ENCODE measurements at places on chromosomes 4 and X. TPM values are rescaled to one million over a fixed set of nuclear protein-coding genes. Genes with fewer than 3 reads are reported as not detected.

DNA sequence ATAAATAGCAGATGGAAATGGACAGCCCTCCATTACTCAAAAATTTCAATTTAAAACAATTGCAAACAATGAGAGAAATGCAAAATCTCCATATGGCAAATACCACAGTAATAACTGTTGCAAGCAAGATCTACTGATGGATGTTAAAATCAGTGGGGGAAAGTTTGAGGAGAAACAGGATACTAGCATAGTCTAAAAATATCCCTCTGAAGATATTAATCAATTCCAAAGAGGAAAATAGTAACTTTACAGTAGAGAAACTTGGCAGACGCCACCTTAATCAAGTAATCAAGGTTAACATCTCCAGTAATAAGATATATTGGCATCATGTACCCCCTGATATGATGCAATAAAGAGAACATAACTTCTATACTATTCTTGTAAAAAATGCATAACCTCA lies 344.8 kb downstream of the ZNF674 start:
- no peak for DNase-seq

DNA sequence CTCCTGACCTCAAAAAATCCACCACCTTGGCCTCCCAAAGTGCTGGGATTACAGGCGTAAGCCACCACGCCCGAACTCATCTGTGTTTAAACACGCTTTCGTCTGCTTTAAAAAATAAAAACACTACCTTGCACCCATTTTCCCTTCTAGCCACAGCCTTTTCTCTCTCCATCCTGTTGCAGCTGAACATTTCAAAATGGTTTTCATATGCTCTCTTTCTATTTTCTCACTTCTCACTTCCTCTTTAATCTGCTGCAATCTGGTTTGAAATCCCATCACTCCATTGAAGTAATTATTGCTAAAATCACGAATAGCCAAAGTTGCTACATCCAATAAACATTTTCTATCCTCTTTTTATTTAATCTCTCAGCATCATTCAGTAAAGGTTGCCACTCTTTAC lies 70.0 kb downstream of the DCHS2 start:
- DNase-seq = no peak

DNA sequence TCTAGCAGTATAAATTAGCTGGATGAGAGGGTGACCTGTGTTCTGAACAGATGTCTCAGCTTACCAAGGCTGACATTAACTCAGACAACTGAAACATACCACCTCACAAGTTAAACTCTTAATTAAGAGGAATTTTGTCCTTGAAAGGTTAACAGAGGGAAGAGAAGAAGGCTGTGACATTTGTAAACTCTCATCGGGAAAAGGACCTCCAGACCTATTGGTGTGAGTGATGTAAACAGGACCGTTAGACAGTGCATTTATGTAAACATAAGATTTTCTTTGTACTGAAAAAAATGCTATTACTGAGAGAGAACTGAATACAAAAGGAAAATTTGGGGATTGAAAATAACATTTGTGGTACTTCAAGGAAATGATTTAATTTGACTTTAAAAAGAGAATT lies 308.4 kb upstream of the DIAPH2 start:
- DNase-seq = no peak

GRCh38 chrX:153601511-153602110 lies 2.7 kb upstream of the CCNQ start:
- DNase-seq = no peak

DNA sequence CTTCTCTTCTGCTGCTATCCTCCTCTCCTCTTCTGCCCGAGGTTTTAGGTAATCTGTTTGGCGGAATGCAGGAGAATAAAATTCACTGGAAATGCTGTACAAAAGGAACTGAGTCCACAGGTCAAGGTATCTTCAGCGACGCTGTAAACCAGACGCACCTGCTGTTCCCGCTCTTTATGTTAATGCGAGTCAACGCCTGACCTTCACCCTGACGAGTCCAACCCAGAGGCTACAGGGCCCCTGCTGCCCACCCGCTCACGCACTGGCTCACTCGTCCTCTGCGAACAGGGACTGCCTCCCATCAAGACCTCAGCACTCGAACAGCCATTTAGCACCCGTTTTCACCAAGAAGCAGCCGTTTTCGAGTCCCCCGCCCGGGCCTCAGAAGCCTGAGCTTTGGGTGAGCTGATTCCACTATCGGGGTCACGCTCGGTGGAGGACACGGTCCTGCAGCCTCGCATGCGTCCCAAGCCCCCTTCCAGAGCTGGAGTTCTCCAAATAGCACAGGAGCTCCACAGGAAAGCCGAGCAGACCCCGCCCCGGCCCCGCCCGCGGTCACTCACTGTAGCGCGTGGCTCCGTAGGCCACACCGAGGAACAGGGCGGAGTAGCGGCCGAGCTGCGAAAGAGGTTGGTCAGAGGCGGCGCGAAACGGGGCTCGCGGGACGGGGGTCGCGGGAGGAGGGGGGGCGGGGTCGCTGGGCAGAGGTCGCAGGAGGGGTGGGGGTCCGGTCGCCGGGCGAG lies 556 bp downstream of the ATP5ME start:
- DNase-seq = no peak

DNA sequence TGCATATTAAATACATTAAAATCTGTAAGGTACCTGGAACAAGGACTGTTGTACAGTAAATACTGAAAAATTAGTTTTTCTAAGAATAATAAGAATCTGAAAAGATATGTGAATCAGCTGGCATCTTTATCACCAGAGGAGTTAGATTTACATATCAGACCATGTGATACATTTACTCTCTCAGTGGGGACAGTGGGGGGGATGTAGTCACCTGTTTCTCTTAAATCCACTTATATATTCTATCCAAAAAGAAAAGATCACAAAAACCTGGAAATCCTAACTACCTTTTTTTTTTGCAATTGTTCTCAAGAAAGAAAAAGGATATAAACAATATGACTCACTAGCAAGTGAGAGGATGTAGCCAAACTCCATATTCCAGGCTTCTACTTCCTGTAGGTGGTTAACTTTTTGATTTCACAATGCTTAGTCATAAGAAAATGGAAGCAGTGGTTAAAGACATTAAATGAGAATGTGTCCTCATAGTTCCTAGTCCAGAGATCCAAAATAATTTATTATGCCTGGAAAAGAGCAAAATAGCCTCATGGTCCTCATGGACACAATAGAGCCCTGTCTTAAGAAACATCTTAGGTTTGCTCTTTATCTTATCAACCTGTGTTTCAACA lies 22.5 kb upstream of the MYOZ2 start:
- no peak for DNase-seq

The ZNF185 gene
- 16.5 TPM for total RNA-seq

The NUDT9 gene
- 56.9 TPM for total RNA-seq

The GAGE12E gene
- not detected for total RNA-seq

The NPFFR2 gene
- total RNA-seq = 0.20 TPM

- DNase-seq = no peak
Measured at GRCh38 chr4:38734911-38735310, 47.9 kb downstream of the TLR10 start.

- no peak for DNase-seq
Measured at GRCh38 chr4:74543231-74543781, 98.4 kb downstream of the AREG start.

DNA sequence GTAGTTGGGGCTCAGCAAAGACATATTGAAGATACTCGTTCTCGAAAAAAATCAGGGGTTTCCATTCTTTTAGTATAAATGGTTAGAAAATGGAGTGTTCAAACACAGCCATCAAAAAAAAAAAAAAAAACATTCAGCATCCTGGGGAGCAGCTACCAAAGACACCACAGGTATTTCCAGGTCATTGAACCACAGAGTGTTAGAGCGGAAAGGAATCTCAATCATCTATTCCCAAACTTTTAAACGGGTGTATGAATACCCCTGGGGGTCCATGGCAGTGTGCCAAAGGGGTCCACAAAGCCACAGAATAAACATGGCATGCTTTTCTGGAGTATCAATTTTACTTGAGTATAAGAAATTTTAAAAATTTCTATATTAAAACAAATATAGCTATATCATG lies 6.9 kb upstream of the FGF16 start:
- DNase-seq = no peak

- DNase-seq = no peak
Measured at GRCh38 chrX:12981880-12982279, 7.0 kb downstream of the TMSB4X start.

The TREX2 gene
- 0.63 TPM for total RNA-seq

The PPBP gene
- 0.60 TPM for total RNA-seq

The PNMA5 gene
- total RNA-seq = not detected

All from mucosa of gallbladder (tissue), 1 donor.